ENCODE measurements at places on chromosomes 4 and X. TPM values are rescaled to one million over a fixed set of nuclear protein-coding genes. Genes with fewer than 3 reads are reported as not detected.

GRCh38 chr4:88618782-88619485 is 26.7 kb downstream of the HERC3 start:
- H3K4me3 ChIP-seq, result no peak overlapping the region
- no peaks in the 10 kb centered on the region for H3K4me1 ChIP-seq
- H3K27me3 ChIP-seq, result no peaks in the 10 kb centered on the region
- DNase-seq, result no peak
- no peak overlapping the region for H3K27ac ChIP-seq

- no peak for DNase-seq
- H3K27ac ChIP-seq, result no peak overlapping the region
- H3K4me3 ChIP-seq, result no peak overlapping the region
- no peaks in the 10 kb centered on the region for H3K4me1 ChIP-seq
- H3K36me3 ChIP-seq, result peaks cover 61% of the 10 kb centered on the region
Measured at GRCh38 chr4:38683276-38683675, 19.3 kb downstream of the KLF3 start.

DNA sequence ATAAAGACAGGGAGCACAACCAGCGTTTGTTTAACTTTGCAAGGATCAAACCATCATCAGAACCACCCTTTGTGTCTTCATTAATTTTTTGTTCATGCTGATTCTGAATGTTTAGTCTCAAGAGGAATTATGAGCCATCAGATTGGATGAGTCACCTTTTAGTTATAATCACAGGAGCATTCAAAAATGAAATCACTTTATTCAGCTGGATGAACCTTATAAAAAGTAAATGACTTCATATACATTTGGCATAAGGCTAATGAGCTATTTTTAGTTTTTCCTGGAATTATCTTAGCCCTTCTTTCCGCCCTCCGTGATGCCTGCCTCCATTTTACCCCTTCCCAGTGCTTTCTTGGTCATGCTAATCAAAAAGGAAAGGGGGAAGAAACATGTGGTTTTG is 103.6 kb downstream of the SORBS2 start:
- DNase-seq, result no peak
- no peaks in the 10 kb centered on the region for H3K36me3 ChIP-seq
- H3K4me3 ChIP-seq, result no peak overlapping the region
- H3K27me3 ChIP-seq, result no peaks in the 10 kb centered on the region
- H3K4me1 ChIP-seq, result peaks cover 5% of the 10 kb centered on the region

DNA sequence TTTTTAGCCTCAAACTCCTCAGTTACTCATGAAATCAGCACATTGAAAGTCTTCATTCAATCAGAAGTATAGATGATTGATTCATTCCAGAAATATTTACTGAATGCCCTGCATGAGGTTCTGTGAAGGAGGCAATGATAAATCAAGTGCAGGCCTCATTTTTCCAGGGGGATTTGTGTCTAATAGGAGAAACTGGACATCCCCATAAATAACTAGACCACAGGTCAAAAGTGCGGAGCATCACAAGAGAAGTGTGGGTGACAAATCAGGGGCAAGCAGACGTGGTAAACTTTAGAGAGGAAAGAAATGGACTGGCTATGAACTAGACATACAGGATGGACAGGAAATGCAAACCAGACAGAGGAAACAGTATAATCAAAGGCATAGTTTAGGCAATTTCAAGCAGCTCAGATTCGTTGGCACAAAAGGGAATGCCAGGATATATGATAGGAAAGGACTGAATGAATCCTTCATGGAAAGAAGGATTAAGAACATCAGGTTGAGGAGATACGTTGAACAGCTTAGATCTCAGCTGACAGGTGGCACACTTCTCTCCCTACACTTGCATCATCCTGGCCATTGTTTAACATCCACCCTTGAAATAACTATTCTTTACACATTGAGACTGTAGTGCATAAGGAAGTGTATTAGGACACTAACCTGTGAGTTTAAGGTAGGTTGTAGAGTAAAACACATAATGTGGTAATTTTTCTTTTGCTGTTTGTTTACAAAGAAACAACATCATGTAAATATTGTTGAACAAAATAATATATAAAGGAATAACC is 69.6 kb upstream of the RASGEF1B start:
- DNase-seq, result no peak
- no peaks in the 10 kb centered on the region for H3K27me3 ChIP-seq
- no peak overlapping the region for H3K27ac ChIP-seq

DNA sequence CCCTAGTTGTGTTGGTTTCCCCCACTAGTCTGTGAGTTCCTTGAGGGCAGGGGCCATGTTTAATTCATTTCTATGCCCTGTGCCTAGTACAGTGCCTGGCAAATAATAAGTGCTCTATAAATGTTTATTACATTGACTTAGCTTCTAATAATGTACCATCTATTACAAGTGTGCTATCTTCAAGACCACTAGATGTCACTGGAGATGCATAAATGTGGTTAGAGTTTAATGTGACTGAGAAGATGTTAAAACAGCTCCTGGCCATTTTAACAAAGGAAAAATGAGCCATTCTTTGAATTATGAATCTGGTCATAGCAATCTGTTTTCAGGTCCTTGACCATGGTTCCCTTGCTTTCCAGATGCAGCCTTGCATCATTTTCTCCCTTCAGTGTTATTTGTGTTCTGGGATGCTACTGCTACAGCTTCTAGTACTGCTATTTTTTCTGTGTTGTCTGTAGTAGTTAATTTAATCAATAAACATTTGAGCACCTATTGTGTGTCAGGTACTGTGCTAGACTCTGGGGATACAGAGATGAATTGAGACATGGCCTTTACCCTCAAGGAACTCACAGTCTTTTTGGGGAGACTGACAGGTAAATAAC is 43.2 kb downstream of the SLC9A6 start:
- no peaks in the 10 kb centered on the region for H3K27me3 ChIP-seq
- no peak overlapping the region for H3K4me3 ChIP-seq
- H3K4me1 ChIP-seq, result no peaks in the 10 kb centered on the region
- no peaks in the 10 kb centered on the region for H3K36me3 ChIP-seq
- DNase-seq, result no peak
- H3K27ac ChIP-seq, result no peak overlapping the region

- no peaks in the 10 kb centered on the region for H3K36me3 ChIP-seq
- H3K27ac ChIP-seq, result no peak overlapping the region
- no peaks in the 10 kb centered on the region for H3K4me1 ChIP-seq
Measured at GRCh38 chrX:143757375-143757774, 36.8 kb upstream of the SPANXN2 start.

- H3K27me3 ChIP-seq, result no peaks in the 10 kb centered on the region
- H3K4me1 ChIP-seq, result no peaks in the 10 kb centered on the region
- no peak overlapping the region for H3K27ac ChIP-seq
- H3K36me3 ChIP-seq, result peaks cover 33% of the 10 kb centered on the region
- no peak overlapping the region for H3K4me3 ChIP-seq
Measured at GRCh38 chr4:13471400-13471799, 12.7 kb downstream of the RAB28 start.

GRCh38 chr4:3047464-3048286 is 26.7 kb downstream of the HTT-AS start:
- no peaks in the 10 kb centered on the region for H3K36me3 ChIP-seq
- no peaks in the 10 kb centered on the region for H3K4me1 ChIP-seq
- H3K27me3 ChIP-seq, result no peaks in the 10 kb centered on the region
- DNase-seq, result peak; percentile 93
- no peak overlapping the region for H3K4me3 ChIP-seq
- H3K27ac ChIP-seq, result no peak overlapping the region

- H3K36me3 ChIP-seq, result no peaks in the 10 kb centered on the region
- no peak overlapping the region for H3K4me3 ChIP-seq
- no peak for DNase-seq
- peaks cover 48% of the 10 kb centered on the region for H3K27me3 ChIP-seq
- H3K27ac ChIP-seq, result no peak overlapping the region
Measured at GRCh38 chr4:80139671-80140070, 57.6 kb upstream of the PRDM8 start.

GRCh38 chr4:8904041-8904501 is 32.4 kb upstream of the HMX1 start:
- no peak overlapping the region for H3K4me3 ChIP-seq
- H3K36me3 ChIP-seq, result no peaks in the 10 kb centered on the region
- no peaks in the 10 kb centered on the region for H3K4me1 ChIP-seq
- H3K27me3 ChIP-seq, result peaks cover 10% of the 10 kb centered on the region
- H3K27ac ChIP-seq, result no peak overlapping the region

GRCh38 chr4:73345399-73345975 is 58.6 kb upstream of the ALB start:
- no peak overlapping the region for H3K27ac ChIP-seq
- no peak overlapping the region for H3K4me3 ChIP-seq
- H3K36me3 ChIP-seq, result no peaks in the 10 kb centered on the region
- no peaks in the 10 kb centered on the region for H3K27me3 ChIP-seq
- DNase-seq, result no peak
- H3K4me1 ChIP-seq, result no peaks in the 10 kb centered on the region

DNA sequence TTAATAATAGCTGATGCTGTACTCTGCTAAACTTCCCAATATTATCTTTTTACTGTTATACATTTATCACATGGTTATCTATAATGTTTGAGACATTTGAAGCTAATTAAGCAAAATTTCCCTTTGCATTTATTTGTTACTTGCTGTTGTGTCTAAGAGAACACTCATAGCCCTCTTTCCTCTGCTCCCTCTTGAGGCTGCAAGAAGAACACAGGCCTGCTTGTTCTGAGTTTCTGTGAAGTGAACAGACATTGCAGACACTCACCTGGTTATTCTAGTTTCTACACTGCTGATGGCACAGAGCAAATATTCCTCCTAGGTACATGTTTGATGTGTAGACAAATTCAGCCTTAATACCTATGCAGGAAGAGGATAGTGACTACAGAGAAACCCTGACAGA is 367.8 kb downstream of the GASK1B start:
- no peak overlapping the region for H3K27ac ChIP-seq
- no peak for DNase-seq
- H3K4me1 ChIP-seq, result no peaks in the 10 kb centered on the region
- no peaks in the 10 kb centered on the region for H3K27me3 ChIP-seq
- no peak overlapping the region for H3K4me3 ChIP-seq

DNA sequence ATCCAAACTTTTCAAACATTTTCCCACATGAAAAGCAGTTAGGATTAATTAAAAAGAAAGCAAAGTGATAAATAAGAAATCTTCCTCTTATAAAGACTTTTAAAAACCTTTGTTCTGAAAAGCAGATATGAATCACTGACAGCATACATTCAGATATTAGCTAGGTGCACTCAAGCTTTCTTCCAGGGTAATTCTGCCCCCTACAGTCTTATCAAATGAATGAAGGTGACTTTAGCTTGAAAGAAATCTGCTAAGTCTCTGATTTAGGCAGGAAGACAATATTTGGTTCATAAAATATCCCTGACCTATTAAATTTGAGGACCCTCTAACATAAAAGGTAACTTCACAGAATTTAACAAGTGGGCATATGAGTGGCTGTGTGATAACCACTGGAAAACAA is 209.1 kb upstream of the FAM47A start:
- no peak overlapping the region for H3K27ac ChIP-seq
- H3K27me3 ChIP-seq, result no peaks in the 10 kb centered on the region
- H3K4me3 ChIP-seq, result no peak overlapping the region
- no peak for DNase-seq
- no peaks in the 10 kb centered on the region for H3K4me1 ChIP-seq

DNA sequence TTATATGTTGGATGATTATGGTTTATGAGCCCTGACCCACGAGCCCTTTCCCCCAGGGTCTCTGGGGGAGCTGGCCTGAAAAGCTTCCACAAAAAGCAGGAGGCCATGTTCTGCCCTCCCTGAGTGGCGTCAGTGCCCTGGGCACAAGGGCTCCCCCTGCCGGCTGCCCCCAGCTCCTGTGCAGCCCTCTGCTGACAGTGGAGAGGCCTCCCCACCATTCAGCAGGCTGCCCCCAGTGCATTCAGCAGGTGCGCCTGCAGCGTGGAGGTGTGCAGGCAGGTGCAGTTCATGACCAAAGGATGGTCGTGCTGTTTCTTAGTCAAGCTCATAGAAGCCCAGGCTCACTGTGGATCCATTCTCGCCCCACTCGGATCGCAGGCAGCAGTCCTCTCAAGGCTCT is 12.5 kb upstream of the S100P start:
- DNase-seq, result no peak
- no peak overlapping the region for H3K27ac ChIP-seq
- no peaks in the 10 kb centered on the region for H3K4me1 ChIP-seq
- H3K36me3 ChIP-seq, result peaks cover 14% of the 10 kb centered on the region
- no peak overlapping the region for H3K4me3 ChIP-seq
- H3K27me3 ChIP-seq, result no peaks in the 10 kb centered on the region

- no peaks in the 10 kb centered on the region for H3K4me1 ChIP-seq
- H3K27me3 ChIP-seq, result no peaks in the 10 kb centered on the region
- peak; percentile 55 for DNase-seq
- no peaks in the 10 kb centered on the region for H3K36me3 ChIP-seq
- no peak overlapping the region for H3K4me3 ChIP-seq
Measured at GRCh38 chrX:7110821-7111276, 36.7 kb upstream of the STS start.

DNA sequence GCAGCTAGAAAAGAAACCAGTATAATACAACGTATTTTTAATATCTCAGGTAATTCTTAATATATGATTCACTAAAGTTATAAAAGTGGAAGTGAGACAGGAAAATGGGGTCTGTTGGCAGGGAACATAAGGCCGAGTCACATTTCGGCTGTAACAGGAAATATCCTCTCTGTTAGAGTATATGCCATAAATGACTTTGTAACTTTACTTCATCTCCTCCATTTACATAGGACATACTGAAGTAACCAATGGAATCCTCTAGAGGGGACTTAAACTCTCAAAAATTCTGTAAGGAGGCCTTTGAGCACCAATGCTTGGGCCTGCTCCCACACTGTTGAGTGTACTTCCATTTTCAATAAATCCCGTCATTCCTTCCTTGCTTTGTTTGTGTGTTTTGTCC is 71.3 kb downstream of the ANKRD17 start:
- peaks cover 23% of the 10 kb centered on the region for H3K36me3 ChIP-seq
- H3K27me3 ChIP-seq, result no peaks in the 10 kb centered on the region
- no peak for DNase-seq
- H3K27ac ChIP-seq, result no peak overlapping the region

DNA sequence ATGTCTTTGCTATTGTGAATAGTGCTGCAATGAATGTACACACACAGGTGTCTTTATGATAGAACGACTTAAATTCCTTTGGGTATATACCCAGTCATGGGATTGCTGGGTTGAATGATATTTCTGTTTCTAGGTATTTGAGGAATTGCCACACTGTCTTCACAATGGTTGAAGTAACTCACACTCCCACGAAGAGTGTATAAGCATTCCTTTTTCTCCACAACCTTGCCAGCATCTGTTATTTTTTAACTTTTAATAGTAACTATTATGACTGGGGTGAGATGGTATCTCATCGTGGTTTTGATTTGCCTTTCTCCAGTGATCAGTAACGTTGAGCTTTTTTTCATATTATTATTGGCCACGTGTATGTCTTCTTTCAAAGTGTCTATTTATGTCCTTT is 17.6 kb upstream of the DCUN1D4 start:
- no peak overlapping the region for H3K27ac ChIP-seq
- H3K4me3 ChIP-seq, result no peak overlapping the region
- no peaks in the 10 kb centered on the region for H3K36me3 ChIP-seq
- peaks cover 26% of the 10 kb centered on the region for H3K27me3 ChIP-seq
- DNase-seq, result no peak

The XAGE1A gene
- not detected for total RNA-seq

The FAM9B gene
- total RNA-seq, result not detected

The LINC00632 gene
- 248 TPM for total RNA-seq

The NFXL1 gene
- 38.4 TPM for total RNA-seq

The FDCSP gene
- total RNA-seq, result not detected

The ENAM gene
- total RNA-seq, result not detected

The NMU gene
- 9.6 TPM for total RNA-seq

The FHIP1A gene
- total RNA-seq, result 19.5 TPM

The RHOXF2B gene
- total RNA-seq, result not detected

The LNX1 gene
- 4.4 TPM for total RNA-seq

The CLDN22 gene
- total RNA-seq, result 0.15 TPM

Measured in endodermal cell (in vitro differentiated cells).